ENCODE measurements at places on chromosomes 7 and 10.
A peak's percentile ranks its signal among the peaks of the same experiment; 100 is the strongest.

DNA sequence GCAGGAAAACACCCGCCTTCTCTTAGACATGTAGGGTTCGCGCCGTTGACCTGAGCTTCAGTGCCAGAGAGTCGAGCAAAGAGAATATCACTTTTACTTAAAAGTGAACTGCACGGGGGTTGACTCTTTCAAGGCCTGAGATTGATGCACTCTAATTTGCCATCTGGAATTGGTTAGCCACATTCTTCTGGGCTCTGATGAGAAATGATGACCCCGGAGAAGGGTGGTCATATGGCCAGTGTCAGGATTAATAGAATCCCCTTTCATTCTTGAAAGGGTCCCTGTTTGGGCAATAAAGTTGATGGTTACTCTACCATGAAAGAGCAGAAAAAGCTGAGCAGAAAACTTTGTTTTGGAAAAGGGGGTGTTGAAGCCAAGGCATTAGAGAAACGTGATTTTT, 31.2 kb downstream of the GRK5 start:
- no peak for DNase-seq

DNA sequence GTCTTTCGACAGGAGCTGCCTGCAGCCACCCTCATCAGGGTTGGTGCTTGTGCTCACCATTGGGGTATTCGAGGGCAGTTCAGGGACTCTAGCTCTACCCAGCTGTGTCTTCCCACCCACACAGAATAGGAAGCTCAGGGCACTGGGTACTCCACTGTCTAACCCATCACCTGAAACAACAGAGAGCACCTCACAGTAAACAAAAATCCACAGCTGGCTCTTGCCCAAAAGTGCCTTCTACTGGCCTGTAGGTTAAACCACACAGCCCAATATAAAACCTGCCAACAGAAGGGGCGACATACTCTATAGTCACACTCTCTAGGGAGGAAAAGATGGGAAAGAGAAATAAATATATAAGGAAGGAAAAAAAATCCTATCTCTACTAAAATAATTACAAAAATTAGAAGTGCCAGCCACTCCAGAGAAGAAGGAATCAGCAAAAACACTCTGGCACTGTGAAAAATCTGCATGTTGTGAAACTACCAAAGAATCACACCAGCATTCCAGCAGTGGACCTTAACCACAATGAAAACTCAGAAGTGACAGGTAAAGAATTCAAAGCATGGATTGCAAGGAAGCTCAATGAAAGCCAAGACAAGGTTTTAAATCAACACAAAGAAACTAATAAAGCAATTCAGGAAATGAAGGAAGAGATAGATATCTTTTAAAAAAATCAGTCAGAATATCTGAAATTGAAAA, 110.0 kb downstream of the HGF start:
- DNase-seq = no peak

DNA sequence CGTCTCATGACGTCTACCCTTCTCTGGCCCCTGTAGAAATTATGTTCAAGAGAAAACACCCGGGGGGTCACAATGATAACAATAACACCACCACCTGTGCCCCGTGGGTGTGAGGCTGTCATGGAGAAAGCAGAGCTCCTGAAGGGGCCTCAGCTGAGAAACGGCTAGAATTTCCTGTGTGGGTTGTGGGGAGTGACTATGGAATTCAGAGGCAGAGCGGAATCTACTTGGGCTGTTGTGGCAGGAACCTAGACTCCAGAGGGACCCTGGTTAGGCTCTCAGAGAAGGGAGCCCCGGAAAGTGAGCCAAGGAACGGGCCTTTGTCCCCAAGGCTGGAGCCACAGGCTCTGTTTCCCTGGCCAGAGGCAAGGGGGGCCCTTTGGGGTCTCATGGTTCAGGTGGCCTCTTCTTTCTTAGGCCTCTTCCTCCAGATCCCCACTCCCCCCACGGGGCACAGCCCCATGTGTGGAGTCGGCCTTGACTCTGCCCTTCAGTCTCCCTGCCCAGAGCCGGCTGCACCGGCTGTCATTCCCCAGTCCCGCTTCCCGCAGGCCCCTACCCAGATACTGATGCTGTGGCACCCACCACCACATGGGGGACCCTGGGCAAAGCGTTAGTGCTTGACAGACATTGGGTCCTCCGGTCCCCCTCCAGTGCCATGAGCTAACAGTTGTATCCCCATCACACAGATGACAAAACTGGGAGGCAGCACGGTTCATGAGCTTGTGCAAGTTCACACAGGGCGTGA, 6.5 kb upstream of the GIMAP8 start:
- no peak for DNase-seq

DNA sequence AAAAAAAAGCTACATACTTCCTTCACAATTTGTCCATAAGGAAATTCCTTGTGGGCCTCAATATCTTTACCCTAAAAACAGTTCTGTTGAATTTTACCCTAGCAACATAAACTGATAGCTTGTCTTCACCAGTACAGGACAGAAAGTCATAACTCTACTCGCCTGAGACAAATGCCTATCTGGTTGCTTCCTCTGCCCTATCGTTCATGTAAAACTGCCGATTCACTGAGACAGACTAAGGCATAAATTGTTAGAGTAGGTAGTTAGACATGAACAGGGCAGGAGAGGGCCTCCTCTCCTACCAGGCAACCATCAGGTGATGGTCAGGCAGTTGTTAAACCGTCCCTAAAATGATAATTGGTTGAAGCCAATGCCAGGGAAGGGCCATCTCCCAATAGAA, 25.0 kb downstream of the IFIT3 start:
- no peak for DNase-seq

GRCh38 chr10:85187047-85187446, 858.7 kb downstream of the CCSER2 start:
- no peak for DNase-seq

GRCh38 chr10:133166504-133166827, 6.4 kb downstream of the KNDC1 start:
- no peak for DNase-seq

- DNase-seq = no peak
Observed at GRCh38 chr7:158707610-158708009, 3.0 kb upstream of the NCAPG2 start.

GRCh38 chr10:4807761-4808507, 18.1 kb upstream of the AKR1E2 start:
- DNase-seq = no peak

- DNase-seq = no peak
Observed at GRCh38 chr10:83995738-83996331, 143.5 kb upstream of the GHITM start.

GRCh38 chr7:52352013-52352981, 683.1 kb upstream of the POM121L12 start:
- DNase-seq = no peak

DNA sequence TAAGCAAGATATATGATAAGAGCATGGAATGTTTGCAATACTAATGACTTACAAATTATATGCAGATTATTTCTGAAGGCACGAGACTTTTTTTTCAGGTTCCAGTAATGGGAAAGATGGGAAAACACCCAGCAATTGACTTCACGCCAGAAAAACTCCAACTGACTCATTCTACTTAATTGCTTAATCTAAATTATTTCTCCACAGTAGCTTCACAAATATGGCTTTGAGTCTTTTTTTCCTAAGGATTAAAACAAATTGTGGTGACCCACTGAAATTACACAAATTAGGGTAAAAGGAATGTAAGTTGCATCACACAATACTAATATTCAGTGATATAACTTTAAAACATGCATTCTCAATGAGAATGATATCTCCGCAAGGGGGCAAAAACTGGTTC, 138.7 kb downstream of the GNAI1 start:
- DNase-seq = no peak

DNA sequence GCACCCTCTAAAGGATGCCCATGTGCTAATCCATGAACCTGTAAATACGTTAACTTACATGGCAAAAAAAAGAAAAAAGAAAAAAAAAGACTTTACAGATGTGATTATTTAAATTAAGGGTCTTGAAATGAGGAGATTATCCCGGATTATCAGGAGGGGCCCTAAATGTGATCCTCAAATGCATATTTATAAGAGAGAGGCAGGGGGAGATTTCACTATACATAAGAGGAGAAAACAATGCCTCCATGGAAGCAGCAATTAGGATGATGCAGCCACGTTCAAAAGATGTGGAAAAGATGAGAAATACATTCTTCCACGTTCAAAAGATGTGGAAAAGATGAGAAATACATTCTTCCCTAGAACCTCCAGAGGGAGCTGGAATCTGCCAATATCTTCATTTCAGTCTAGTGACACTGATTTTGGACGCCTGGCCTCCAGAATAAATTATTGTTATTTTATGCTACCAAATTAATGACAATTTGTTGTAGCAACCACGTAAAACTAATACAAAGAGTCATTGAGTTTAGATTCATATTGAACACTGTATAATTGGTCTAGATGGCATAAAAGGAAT, 328.4 kb upstream of the GNAI1 start:
- DNase-seq = no peak

DNA sequence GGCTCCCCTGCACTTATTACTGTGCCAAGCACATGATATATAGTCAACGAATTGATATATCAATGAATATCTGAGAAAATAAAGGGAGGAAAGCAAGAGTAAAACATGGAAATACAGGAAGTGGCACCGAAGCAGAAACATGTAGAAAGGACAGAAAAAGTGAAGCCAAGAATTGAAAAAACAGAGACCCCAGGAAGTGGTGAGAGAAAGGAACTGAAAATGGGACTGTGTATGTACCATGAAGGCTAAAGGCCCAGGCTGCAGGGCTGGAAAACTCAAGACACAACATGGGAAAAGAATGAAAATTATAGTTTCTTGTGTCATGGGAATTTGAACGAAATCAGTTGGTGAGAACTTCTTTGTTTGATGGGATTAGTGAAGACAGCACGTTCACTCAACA, 60.6 kb downstream of the MAP3K8 start:
- no peak for DNase-seq

GRCh38 chr7:5231116-5231515, 41.1 kb downstream of the WIPI2 start:
- DNase-seq = no peak

DNA sequence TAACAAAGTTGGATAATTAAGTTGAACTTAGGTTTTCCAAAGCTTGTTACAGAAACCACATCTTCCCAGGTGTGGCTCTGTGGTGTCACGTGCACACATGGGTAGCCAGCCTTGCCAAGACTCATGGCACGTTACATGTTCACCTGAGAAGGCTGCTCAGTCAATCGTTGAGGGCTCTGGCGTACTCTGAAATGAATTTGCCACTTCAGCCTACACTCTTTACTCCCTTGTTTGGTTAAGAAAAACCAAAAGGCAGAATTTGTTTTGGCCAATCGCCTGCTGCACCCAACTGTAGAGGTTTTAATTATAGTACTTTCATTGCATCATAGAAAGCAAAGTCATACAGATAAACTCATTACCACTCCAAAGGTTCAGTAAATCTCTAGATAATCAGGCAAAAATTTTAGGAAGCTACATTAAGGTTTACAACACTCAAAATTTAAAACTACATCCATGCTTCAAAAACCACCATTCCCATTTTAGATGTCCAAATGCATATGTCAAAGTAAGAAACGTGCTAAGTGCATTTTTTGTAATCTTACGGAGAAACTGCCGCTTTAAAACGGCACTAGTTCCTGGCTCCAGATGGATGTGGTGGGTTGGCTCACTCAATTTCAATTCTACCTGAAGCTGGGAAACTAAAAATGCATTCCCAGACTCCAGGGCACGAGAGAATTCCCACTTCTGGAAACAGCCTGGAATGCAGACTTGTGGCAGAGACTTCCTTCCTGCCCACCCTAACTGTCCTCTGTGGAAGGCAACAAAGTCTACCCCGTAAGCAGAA, 88.4 kb downstream of the DIP2C start:
- DNase-seq = no peak

GRCh38 chr7:48446721-48447120, 275.5 kb downstream of the ABCA13 start:
- DNase-seq = no peak

- DNase-seq = no peak
Observed at GRCh38 chr10:5467634-5468255, 31.6 kb downstream of the CALML5 start.

GRCh38 chr7:9242636-9243035, 809.2 kb downstream of the NXPH1 start:
- DNase-seq = no peak

DNA sequence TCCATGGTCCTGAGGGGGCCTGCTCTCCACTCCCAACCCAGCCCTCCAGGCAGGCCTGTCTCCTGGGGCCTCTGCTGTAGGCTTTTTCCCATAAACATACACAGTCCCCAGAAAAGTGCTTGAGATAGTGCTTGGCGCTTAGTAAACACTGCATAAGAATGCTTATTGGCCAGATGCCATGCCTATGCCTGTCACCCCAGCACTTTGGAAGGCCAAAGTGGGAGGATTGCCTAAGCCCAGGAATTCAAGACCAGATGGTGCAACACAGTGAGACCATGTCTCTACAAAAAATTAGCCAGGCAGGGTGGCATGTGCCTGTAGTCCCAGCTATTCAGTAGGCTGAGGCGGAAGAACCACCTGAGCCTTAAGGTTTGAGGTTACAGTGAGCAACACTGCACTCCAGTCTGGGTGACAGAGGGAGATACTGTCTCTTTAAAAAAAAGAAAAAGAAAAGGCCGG, 24.6 kb upstream of the ASL start:
- DNase-seq = no peak

DNA sequence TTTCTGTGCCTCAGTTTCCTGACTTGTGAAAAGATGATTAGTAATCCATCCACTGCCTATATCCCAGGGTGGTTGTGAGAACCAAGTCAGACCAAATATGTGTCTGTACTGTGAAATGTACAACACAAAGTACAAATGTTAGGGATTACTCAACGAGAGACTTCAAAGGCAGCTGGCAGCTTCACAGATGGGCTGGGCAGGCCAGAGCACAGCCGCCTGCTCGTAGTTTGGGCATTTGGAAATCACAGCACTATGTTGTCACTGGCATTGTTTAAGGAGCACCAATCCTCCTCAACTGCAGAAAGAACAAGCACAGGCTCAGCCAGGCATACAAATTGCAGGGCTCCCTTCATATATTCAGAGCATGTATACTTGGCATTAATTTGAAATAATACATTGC, 64.5 kb upstream of the C10orf90 start:
- DNase-seq = no peak

- DNase-seq = peak; percentile 6
Observed at GRCh38 chr7:138875794-138876193, 77.8 kb upstream of the ATP6V0A4 start.

GRCh38 chr10:30709229-30709628, 79.7 kb upstream of the LYZL2 start:
- DNase-seq = no peak

DNA sequence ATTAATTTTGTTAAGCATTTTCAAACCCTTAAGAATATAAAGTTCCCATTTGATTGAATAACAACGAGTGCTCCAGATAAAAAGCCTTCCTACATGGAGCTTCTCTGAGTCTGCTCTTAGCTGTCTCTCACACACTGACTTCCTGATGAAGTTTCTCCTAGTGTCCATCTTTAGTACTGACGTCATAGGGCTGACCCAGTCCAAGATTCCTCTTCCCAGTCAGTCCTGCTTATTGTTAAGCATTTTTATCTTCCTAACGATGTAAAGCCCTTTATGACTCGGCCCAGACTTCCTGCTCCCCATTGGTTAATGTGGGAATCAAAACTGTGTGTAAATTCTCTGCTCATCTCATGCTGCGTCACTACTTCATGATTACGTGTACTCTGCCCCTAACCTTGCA, 398.8 kb downstream of the TFEC start:
- no peak for DNase-seq

- no peak for DNase-seq
Observed at GRCh38 chr7:84025332-84025927, 169.2 kb downstream of the SEMA3A start.
